ENCODE measurements at places on chromosomes 5 and 9. TPM values are rescaled to one million over a fixed set of nuclear protein-coding genes. Genes with fewer than 3 reads are reported as not detected.
A peak's percentile ranks its signal among the peaks of the same experiment; 100 is the strongest.

- H3K27me3 ChIP-seq = no peaks in the 10 kb centered on the region
- peaks cover 10% of the 10 kb centered on the region for H3K4me1 ChIP-seq
- no peaks in the 10 kb centered on the region for H3K36me3 ChIP-seq
- H3K27ac ChIP-seq = no peak overlapping the region
These were observed 241.6 kb downstream of the PJA2 start for GRCh38 chr5:109168151-109168550.

DNA sequence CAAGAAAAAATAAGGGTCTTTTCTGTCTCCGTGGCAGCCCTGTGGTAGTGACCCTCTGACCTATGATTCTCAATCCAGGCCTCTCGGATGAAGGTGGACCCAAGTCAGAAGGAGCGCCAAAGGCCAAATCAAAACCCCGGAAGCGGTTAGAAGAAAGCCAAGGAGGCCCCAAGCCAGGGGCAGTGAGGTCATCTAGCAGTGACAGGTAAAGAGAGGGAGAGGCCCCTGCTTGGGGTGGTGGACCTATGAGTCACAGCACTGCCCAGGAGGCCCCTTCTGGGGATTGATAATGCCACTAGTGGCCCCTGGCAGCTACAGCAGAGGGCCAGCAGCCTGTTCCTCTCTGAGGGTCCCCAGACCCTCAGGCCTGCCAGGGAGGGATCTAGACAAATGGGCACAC, 6.4 kb upstream of the SLC2A8 start:
- H3K27ac ChIP-seq = peak overlapping the region; percentile 92
- no peak overlapping the region for H3K4me3 ChIP-seq
- DNase-seq = peak; percentile 93
- no peaks in the 10 kb centered on the region for H3K27me3 ChIP-seq
- H3K36me3 ChIP-seq = no peaks in the 10 kb centered on the region
- peaks cover 83% of the 10 kb centered on the region for H3K4me1 ChIP-seq

DNA sequence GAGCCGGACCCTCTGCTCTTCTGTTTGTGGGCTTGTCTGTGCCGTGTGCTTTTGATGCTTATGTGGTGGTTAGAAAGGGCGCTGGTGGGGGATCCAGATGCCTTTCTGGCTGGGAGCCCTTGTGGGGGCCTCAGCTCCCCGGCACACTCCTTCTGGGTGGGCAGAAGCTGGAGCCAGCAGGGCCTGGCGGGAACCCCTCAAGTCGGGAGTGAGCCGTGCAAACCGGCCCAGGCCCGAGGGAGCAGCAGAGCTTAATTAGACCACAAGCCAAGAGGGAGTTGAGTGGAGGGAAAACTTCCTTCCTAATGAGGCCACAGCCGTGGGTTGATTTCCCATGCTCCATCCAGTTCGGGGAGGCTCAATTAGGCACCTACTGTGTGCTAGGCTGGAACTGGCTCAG, 76.0 kb upstream of the RNU6ATAC start:
- DNase-seq = no peak
- H3K4me1 ChIP-seq = no peaks in the 10 kb centered on the region

GRCh38 chr5:43039471-43040286, 440 bp downstream of the ANXA2R start:
- peak; percentile 50 for DNase-seq
- H3K4me3 ChIP-seq = peak overlapping the region; percentile 77
- no peaks in the 10 kb centered on the region for H3K27me3 ChIP-seq
- peaks cover 23% of the 10 kb centered on the region for H3K4me1 ChIP-seq
- H3K36me3 ChIP-seq = no peaks in the 10 kb centered on the region
- peak overlapping the region; percentile 53 for H3K27ac ChIP-seq

GRCh38 chr5:36683821-36684434, 77.5 kb downstream of the SLC1A3 start:
- no peak for DNase-seq
- H3K27ac ChIP-seq = no peak overlapping the region
- no peaks in the 10 kb centered on the region for H3K36me3 ChIP-seq

DNA sequence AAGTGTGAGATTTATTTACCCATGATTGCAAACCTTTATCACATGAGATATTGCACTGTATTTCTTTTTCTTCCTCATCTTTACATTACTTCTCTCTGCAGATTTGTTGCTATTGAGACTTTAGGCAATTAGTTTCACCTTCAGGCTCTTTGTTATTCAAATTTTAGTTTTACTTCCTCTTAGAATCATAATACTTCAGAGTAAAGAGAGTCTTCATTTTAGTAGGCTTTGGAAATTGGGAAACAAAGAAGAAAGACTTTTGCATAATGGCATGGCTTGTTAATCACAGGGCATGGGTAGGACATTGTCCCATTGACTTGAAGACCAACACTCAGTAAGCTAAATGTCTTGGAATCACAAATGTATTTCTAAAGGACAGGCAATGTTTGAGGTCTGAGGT, 1.2 kb upstream of the PCDHGA5 start:
- H3K4me3 ChIP-seq = no peak overlapping the region
- H3K27me3 ChIP-seq = no peaks in the 10 kb centered on the region
- H3K36me3 ChIP-seq = no peaks in the 10 kb centered on the region
- no peak overlapping the region for H3K27ac ChIP-seq

GRCh38 chr9:95807326-95807947, 68.1 kb upstream of the ERCC6L2 start:
- DNase-seq = peak; percentile 34
- H3K27me3 ChIP-seq = no peaks in the 10 kb centered on the region
- peaks cover 22% of the 10 kb centered on the region for H3K4me1 ChIP-seq
- no peak overlapping the region for H3K4me3 ChIP-seq

DNA sequence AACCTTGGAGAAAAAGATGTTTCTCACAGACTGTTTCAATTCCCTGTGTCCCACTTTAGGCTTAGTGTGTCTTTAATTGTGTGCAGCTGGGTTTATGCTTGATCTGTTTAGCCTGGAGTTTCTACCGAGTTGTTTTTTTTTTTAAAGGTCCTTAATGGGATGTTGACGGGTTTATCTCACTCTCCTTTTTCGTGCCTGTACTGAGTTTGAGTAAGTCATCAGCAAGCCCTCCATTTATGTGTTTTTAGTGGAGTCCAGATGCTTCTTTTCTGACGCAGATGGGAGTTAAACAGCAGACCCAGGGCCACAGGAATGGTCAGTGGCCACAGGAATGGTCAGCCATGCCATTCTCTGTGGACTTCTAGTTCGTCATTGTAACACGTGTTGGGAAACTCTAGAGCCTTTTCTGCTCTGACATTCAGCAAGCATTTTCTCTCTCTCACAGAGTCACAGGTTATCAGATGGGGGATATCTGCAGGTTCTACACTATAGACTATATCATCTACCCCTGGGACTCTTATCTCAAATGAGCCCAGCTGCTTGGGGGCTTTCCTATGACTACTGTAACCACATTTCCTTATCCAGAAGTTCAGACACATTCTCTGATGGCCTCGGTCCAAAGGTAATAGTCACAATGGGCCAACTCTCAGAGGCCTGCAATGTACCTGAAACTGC, 190.5 kb downstream of the TTLL11 start:
- H3K27me3 ChIP-seq = peaks cover 1% of the 10 kb centered on the region
- no peak for DNase-seq
- H3K4me3 ChIP-seq = no peak overlapping the region
- H3K36me3 ChIP-seq = no peaks in the 10 kb centered on the region
- H3K4me1 ChIP-seq = 0 out of 2 replicates have a peak, but pooled peaks cover 12% of the 10 kb centered on the region

DNA sequence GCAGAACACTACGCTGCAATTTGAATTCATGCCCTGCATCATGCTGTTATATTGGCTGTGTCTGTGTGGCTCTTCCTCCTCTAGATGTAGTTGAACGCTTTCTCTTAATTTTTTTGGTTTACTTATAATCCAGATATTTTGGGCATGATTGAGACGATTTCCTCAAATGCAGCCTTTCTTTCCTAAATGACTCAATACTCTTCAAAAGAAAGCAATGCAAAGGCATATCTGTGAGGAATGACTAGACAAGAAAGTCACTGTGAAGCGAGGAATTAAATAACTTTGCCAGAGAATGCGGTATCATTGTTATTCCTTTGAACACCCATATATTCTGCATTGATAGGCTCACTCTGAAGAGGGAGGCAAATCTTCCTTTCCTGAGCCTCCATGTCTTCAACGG, 152.8 kb downstream of the YIPF5 start:
- no peaks in the 10 kb centered on the region for H3K27me3 ChIP-seq
- H3K4me1 ChIP-seq = no peaks in the 10 kb centered on the region
- H3K36me3 ChIP-seq = no peaks in the 10 kb centered on the region
- no peak overlapping the region for H3K27ac ChIP-seq

GRCh38 chr5:33008751-33009418, 297.8 kb downstream of the NPR3 start:
- no peaks in the 10 kb centered on the region for H3K27me3 ChIP-seq
- no peaks in the 10 kb centered on the region for H3K4me1 ChIP-seq
- H3K27ac ChIP-seq = no peak overlapping the region

DNA sequence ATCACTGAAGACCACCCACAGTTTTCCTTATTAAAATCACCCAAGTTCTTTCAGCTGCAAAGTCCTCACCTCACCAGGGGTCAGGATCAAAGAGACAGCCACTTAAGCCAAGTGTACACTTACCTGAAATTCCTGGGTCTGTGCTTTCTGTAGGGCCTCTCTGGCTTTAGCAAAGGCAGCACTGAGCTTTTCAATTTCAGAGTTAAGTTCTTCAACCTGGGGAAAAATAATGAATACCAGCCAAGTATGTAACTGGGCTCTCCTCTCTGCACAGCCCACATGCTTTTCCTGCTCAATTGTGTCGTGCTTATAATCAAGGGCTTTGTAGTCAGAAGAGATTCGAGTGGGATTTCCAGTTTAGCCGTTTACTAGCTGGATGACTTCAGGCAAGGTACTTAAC, 55.1 kb downstream of the CDK5RAP2 start:
- DNase-seq = no peak
- H3K27me3 ChIP-seq = no peaks in the 10 kb centered on the region
- no peak overlapping the region for H3K4me3 ChIP-seq
- H3K4me1 ChIP-seq = no peaks in the 10 kb centered on the region

DNA sequence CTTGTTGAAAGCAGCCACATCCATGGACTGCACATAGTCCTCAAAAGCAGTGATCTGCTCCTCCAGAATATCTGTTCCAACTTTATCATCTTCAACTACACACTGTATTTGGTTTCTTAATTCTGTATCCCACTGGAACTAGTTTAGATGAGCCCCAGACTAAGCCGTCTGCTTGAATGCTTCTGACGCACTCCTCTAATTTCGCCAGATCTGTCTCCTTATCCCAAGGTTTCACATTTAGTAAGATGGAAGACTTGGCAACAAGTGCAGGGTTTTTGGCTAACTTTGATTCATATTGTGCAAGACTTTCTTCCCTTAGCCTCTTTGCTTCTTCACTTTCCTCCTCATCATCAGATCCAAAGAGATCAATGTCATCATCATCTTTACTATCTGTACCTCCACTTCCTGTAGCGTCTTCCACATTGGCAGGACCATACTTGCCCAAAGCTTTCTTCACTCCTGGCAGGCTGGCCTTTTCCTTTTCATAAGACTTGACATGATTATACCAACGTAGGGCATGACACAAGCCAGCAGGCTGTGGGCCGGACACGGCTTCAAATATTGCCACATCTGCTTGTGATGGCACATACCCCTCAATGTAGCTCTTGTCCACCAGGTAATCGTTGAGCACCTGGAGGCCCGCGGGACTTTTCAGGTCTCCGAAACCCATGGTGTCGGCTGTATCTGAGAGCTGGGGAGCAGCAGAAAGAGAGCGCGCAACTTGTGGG, 56.2 kb upstream of the PIK3R1 start:
- no peak overlapping the region for H3K27ac ChIP-seq
- H3K36me3 ChIP-seq = no peaks in the 10 kb centered on the region
- no peaks in the 10 kb centered on the region for H3K4me1 ChIP-seq
- DNase-seq = no peak
- no peak overlapping the region for H3K4me3 ChIP-seq

DNA sequence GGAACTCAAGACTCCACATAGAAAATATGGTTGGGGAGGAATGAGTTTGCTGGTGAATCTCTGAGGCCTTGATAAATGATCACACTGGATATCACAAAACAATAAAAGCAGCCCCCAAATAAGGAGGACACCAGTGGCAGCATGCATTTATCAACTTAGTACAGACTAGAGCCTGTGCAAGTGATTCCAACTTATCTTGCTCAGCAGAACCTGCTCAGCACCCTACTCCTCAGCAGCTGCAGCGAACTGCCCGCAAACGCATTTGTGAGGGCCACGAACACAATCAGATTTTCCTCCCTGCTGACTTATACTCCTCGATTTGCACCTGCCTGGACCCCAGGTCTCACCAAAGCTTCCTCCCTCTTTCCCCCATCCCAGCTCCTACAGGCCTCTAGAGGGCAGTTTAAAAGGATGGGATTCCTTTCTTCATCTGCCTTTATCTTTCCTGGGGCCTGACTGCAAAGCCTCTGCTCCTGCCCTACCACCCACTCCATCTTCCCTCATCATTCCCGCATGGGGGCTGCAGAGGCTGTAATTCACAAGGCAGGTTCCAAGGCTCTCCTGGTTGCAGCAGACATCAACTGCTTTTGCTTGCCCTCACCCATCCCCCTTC, 41.2 kb downstream of the ANKS6 start:
- H3K27me3 ChIP-seq = no peaks in the 10 kb centered on the region
- H3K27ac ChIP-seq = no peak overlapping the region
- DNase-seq = no peak

- H3K36me3 ChIP-seq = no peaks in the 10 kb centered on the region
- H3K27ac ChIP-seq = no peak overlapping the region
- peak; percentile 8 for DNase-seq
- no peak overlapping the region for H3K4me3 ChIP-seq
These were observed 226.5 kb downstream of the GLIS3 start for GRCh38 chr9:4073371-4073770.

- H3K27ac ChIP-seq = no peak overlapping the region
- peaks cover 36% of the 10 kb centered on the region for H3K36me3 ChIP-seq
- H3K4me1 ChIP-seq = no peaks in the 10 kb centered on the region
- H3K4me3 ChIP-seq = no peak overlapping the region
- no peak for DNase-seq
These were observed 37.2 kb downstream of the HEXB start for GRCh38 chr5:74722271-74722670.

DNA sequence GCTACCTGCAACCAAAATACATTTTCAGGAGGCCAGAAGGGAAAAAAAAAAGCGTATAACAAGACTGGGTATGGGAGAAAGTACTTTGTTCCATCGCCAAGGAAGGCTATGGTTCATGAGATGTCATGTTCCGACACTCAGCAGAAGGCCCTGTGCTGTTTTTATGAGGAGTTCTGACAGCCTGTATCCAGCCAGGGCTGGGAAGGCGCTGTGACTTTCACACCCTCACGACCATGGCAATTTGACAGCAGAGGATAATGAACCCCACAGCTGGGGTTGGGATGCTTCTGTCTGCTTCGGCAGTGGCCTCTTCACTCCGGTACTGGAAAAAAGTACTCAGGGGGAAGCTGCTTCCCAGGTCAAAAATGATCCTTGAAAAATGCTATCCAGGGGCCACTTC, 154.4 kb downstream of the PRELID2 start:
- DNase-seq = no peak
- no peaks in the 10 kb centered on the region for H3K27me3 ChIP-seq
- no peaks in the 10 kb centered on the region for H3K36me3 ChIP-seq
- H3K4me3 ChIP-seq = no peak overlapping the region

The ASS1 gene
- 77.6 TPM for total RNA-seq

The ELOVL7 gene
- total RNA-seq = 7.3 TPM

The P4HA2 gene
- 16.5 TPM for total RNA-seq

The CREBRF gene
- total RNA-seq = 4.5 TPM

The PLCXD3 gene
- total RNA-seq = not detected

The PCDHGA6 gene
- total RNA-seq = 0.13 TPM

The TRUB2 gene
- total RNA-seq = 41.2 TPM

The SPOCK1 gene
- total RNA-seq = not detected

The MLLT3 gene
- total RNA-seq = 18.5 TPM

The MYO10 gene
- total RNA-seq = 14.8 TPM

The FOXD4L5 gene
- not detected for total RNA-seq
